Cerebellar nuclear complex (tissue), 1 donor: ENCODE measurements at places on chromosomes 2 and 18.

DNA sequence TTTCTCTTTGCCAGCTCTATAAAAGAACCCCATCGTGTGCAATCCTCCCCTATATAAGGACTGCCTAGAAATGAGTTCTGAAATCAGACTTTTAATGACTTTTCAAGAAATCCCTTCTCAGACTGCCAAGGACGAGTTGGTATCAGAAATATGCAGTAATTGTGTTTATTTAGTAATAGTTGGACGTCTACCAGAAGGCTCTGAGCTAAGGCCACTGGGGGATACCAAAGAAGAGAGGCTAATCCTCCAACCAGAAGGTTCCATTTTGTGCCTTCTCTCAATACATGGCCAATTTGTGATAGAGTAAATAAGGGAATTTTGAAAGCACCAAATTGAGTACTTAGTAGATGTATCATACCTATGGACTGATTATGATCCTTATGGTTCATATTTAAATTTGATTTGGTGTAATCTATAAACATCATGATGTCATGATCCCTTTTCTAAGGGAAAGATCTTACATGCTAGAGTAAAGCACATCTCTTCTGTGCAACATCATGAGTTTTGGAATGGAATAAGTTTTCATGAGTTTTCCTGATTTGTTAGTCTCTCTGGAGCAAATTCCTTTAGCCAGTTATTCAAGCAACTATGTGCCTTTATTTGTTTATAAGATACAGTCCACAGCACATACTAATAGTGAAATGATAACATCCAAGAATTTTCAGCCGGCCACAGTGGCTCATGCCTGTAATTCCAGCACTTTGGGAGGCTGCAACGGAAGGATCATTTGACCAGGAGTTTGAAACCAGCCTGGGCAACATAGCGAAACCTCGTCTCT lies 82.2 kb upstream of the LTBP1 start:
- DNase-seq, result no peak

DNA sequence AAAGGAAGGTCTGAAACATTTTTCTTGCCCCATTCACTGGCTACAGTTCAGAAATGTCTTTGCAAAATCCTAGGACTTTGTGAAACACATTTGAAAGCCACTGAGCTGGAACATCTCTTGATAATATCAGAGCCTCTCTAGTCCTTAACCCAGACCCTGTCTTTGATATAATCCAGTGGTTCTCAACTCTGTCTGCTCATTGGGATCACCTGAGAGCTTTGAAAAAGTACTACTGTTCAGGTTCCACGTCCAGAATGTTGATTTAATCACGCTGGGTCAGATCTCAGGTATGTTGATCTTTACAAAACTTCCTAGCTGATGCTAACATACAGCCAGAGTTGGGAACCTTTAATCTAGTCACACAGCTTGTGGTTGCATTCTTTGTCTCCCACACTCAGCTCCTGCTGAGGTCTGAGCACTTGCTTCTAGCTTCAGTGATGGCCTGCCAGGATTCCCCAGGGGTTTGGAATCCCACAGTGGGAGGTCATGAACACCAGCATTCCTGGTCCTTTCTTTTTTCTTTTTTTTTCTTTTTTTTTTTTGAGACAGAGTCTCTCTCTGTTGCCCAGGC lies 262.7 kb downstream of the SETBP1 start:
- no peak for DNase-seq

- no peak for DNase-seq
These were observed 7.1 kb downstream of the CNNM3 start for GRCh38 chr2:96823198-96823597.

DNA sequence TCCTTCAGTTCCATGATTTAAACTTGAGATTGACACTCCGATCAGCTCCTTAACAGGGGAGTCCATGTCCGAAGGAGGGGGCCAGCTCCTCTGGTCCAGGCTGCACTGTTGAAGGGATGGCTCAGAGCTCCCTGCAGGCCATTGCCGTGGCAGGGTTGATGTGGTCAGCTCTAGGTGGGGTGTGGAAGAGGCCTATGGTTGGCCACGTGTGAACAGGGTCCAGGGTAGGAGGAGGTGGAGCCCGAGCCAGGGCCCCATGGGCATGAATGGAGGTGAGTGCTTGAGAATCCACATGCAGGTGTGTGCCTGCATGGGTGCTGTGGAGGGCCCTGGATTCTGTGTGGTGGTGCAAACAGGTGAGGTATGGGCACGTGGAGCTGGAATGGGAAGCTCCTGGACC lies 1.1 kb downstream of the SPEG start:
- no peak for DNase-seq

- no peak for DNase-seq
These were observed 112.2 kb downstream of the ZFP36L2 start for GRCh38 chr2:43114210-43114609.
